CD8-positive, alpha-beta memory T cell (primary cell): ENCODE measurements at places on chromosomes 4 and X. TPM values are rescaled to one million over a fixed set of nuclear protein-coding genes. Genes with fewer than 3 reads are reported as not detected.

- no peak for DNase-seq
Measured at GRCh38 chr4:112196461-112196860, 35.1 kb upstream of the AP1AR start.

GRCh38 chr4:119035951-119036737 is 99.5 kb upstream of the MYOZ2 start:
- no peak for DNase-seq

DNA sequence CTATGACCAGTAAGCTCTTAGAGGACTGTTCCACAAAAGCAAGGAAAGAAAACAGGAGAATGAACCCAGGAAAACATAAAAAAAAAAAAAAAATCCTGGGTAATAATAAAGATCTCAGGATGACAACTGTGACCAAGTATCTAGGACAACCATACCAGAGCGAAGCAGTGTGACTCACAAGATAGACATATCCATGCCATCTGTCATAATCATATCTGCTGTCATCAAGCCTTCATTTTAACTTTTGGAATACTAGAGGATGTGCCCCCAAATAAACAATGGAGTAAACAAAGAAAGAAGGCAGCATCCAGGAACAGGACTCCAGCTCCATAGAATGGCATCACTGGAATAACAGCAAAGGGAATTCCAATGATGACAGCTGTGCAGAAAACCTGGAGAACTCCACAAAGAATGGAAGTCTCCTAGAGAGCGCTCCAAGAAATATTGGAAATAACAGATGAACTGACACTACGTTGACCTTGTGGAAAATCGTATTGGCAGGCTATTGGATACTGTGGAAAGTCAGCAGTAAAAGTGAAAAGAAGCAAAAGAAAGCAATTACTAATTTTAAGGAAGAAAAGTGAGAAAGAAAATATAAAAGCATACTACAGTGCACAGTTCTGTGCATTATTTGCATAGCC is 35.3 kb downstream of the HPGDS start:
- no peak for DNase-seq

DNA sequence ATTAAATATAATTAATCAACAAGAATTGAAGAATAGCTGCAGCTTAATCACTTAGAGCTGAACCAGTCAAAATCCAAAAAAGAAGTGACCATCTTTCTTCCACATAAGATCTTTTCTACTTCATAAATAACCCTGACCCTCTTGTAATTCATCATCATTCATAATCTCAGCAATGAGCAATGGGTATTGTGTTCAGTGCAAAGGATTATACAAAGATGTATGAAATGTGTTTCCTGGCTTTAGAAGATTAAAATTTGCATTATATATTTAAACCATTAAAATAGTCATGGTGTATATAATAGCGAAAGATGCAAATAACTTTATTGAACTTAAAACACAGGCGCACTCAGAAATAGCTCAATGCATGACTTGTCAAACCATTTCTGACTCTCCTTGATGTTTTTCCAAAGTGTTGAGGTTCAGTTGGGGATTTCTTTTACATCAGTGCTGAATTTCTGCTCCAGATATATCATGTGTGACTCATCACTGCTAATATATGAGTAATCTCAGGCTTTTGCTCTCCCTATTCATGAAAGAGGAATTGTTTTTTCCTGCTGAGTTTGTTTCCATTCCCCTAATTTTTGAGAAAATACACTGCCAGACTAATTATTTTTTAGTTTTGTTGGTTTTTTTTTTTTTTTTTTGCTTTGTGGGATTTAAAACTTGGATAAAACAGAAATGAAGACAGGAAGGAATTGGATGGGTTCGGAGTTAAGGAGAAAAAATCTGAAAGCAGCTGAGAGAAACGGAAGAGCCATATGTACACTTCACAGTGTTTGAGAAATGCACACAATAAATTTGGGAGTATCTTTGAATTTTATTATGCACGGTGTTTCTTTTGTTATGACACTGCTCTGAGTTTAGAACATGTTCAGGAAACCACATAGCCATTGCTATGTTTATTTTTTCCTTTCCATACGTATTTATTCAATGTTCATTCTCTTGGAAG is 290.1 kb upstream of the PCDH7 start:
- no peak for DNase-seq

DNA sequence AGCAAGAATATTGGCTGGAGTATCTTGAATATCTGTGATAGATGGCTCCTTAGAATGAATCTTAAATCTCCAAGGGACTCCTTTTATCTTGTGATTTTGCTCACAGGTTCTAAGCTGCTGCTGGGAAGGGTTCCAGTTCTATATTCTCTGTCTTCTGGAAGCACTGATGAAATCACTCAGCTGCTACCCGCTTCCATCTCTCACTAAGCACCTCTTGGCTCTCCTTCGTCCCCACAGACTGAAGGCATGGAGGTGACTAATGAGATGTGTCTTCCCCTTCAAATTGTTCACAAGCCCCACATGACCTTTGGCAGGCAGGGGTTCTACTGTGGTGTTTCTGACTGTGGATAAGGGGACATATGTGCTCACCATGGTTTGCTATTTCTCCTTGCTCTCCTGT is 75.9 kb downstream of the C4orf51 start:
- no peak for DNase-seq

DNA sequence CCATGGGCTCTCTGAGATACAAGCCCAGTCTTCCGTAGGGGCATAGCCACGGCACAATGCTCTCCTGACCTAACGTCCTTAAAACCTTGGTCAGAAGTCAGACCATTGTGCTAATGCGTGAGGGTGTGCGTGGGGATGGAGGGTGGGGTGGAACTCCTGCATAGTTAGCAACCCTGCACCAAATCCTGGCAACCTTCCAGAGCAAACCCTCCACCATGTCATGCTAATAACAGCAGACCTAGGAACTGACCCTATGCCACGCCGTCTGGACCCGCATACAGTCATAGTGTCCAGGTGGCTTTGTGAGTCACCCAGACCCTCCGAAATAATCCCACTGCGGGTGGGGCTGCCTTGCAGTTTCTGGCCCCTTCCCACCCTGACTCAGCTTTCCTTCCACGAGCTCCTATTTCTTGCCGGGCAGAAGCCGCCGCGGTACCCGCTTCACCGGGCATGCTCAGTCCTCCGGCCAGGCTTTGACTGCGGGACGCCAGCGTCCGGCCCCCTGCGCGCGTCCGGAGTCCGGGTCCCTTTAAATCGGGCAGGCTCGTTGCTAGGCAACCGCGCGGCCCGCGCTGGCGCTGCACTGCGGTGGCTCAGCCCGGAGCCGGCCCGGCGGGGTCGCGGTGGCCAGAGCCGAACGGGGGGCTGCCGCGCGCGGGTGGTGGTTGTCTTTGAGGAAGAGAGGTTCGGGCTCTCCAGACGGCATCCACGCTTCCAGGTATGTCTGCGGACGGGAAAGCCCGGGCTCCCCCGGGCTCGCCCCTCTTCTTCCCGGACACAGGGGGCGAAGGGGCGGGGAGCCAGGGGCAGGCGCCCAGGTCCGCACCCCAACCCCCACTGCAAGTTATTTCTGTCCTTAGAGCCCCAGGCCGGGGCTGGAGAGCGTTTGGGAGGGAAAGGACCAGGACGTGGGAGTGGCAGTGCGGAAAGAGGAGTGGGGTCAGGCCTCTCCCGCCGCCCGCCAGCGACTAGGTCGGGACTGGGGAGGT is at the start of gene CCDC160:
Gene CCDC160 (plus strand): TSS at position 557 of the 989 bp plus-strand sequence. CDS start 7,619 bp downstream, outside the sequence.
- no peak for DNase-seq

GRCh38 chr4:67604029-67604381 is 45.5 kb downstream of the STAP1 start:
- no peak for DNase-seq

DNA sequence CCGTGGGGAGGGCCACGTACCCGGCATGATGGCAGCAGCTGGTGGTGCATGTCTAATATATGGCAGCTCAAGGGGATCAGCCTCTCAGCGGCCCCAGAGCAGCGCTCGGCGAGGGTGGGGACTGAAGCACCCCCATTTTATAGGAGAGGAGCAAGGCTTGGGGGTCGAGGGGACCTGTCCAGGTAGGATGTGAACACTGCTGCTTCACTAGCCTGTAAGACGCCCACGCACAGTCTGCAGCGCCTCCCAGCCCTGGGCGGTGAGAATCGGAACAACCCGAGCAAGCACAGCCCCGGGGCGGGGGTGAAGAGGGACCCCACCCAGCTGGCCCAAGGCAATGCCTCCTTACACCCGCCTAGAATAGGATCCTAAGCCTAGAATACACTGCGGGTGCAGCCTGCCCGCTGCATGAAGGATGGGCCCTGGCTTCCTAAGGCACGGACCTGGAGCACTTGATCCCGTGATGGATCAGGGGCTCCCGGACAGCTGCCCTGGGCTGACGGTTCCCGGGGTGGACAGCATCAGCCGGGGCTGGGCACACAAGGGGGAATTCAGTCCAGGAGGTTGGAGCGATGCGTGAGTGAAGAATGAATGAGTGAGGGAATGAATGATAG is 17.6 kb downstream of the ADRA2C start:
- DNase-seq, result no peak

DNA sequence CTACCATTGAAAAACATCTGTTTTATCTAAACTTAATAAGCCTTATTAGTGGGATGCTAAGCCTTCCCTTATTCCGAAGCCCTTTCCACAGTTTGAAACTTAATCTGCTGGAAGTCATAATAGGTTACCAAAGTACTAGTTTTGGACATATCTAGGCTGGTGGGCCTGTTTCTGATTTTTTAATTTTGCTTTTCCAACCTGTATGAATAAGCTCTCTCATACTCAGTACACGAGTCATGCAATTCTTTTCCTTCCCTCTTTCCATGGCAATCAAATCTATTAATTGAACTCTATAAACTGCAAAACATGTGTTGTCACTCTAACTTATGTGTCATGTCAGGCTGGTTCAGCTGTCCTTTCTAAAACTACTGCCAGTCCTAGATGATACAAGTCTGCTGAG is 91.0 kb downstream of the AMMECR1 start:
- no peak for DNase-seq

GRCh38 chr4:141133999-141134995 is 1.0 kb upstream of the RNF150 start:
- no peak for DNase-seq

DNA sequence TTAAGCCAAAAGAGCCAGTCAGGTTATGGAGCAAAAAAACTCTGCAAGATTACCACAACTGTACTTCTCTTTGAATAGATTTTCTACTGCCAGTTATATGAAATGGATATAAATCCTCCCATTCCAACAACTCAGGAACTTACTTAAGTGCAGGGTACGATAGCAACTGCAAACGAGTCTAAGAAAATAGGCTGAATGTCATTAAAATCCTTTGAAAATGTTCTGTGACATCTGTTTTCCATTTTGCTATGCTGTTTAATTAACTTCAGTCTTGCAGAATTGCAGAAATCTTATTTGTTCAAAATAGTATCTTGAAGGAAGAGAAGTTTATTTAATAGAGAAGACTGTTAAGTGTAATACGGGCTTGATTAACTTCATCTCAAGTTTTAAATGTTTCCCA is 243.8 kb downstream of the PALLD start:
- no peak for DNase-seq

- DNase-seq, result no peak
Measured at GRCh38 chr4:72076562-72076961, 44.8 kb downstream of the NPFFR2 start.

DNA sequence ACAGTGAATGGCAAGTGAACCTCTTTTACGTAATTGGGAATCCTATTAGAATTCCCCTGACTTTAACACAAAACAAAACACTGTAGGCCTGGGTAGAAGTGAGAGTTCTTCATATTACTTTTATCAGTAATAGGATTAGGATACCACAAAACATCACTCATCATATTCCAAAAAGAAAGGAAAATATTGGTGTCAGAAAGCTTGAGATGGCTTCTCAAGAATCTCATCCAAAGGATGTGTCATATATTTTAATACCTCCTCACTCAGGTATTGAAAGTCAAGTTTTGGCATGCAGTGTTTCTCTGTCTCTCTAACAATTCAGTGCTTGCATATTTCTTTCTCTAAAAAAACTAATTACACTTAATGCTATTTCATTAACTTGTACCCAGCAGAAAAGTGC is 173.2 kb downstream of the PDGFC start:
- DNase-seq, result no peak

- DNase-seq, result no peak
Measured at GRCh38 chrX:11781734-11782370, 23.8 kb downstream of the MSL3 start.

DNA sequence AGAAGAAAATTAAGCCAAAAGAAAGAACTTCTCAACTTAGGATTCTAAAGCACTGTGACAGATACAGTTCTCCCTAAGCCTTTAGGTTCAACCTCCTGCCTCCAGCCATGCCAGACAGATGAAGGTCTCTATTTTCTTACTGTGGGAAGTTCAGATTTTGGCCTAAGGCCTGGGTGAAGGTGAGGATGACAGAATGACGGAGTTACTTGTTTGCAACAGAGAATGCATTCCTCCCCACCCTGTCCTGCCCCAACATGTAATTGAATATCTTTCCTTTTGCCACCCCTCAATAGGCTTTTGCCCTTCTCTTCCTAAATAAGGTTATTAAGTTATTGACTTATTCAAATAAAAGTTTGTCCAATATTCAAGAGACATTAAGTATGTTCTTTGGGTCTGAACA is 25.6 kb downstream of the SLC16A2 start:
- DNase-seq, result no peak

DNA sequence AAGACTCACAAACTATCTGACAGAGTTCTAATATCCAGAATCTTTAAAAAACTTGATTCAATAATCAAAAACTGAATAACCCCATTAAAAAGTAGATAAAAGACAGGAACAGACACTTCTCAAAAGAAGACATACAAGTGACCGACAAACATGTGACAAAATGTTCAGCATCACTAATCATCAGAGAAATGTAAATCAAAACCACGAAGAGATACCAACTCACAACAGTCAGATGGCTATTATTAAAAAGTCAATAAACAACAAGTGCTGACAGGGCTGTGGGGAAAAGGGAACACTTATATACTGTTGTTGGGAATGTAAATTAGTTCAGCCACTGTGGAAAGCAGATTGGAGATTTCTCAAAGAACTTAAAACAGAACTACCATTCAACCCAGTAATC is 138.1 kb upstream of the RASGEF1B start:
- no peak for DNase-seq

DNA sequence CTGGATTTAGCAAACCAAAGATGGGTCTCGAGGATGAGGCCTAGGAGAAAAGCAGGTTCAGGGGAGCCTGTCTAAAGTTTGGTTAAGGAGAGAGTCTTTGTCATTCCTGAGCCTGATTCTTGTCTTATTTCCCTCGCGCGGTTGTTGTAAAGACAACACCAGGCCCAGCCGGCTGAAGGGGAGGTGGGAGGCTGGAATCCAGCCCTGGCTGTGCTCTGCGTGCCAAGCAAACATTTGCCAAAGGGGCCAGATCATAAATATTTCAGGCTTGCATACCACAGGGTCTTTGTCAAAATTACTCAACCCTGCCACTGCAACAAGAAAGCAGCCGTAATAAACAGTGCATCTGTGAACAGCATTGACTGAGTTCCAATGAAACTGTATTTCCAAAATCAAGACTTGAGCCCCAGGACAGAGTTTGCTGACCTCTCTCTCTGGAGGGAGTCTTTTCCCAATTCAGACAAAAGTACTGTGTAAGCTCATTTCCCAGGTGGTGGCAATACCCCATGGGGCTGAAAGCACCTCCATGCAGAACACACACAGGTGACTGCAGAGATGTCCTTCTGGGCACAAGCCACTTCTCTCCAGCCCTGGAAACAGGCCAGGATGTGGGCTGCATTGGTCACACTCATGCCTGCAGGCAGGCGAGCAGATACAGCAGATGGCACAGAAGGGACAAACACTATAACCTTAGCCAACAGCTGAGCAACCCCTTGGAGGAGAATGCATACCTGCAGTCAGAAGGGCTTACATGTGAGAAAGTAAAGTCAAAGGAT is 320.3 kb downstream of the STK32B start:
- no peak for DNase-seq

Gene JAKMIP1
- total RNA-seq, result 14.2 TPM

Gene GUCY1A1
- not detected for total RNA-seq

Gene PPP2R2C
- not detected for total RNA-seq

Gene AMER1
- 3.8 TPM for total RNA-seq

Gene REELD1
- 0.18 TPM for total RNA-seq

Gene RNF212
- total RNA-seq, result 1.2 TPM

Gene PGM2
- 62.3 TPM for total RNA-seq

Gene MAGIX
- total RNA-seq, result 1.4 TPM
